Fibroblast of skin of scalp (primary cell): ENCODE measurements at places on chromosomes 3 and 15.

DNA sequence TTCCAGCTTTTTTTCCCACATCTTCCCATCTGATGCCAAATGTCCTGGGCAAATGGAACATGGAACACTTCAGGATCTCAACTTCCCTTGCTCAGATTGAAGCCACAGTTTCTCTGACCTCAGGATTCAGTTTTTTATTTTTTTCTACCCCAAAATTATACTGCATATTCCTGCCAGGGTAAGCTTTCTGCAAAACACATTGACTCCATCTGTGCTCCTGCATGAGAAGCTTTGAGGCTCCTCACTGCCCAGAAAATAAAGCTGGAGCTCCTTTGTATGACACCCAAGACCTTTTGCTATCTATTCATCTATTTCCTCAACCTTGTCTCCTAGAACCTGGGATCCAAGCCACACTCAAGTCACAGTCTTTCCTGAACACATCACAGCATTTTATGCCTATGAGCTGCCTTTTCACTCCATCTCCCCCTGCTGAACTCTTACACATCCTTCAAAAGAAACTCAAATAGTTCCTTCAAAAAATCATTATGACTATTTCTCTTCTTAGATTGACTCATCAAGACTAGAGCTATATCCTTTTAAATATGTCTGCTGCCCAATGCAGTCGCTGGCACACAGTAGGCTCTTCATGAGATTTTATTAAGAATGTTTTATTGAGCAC is 57.4 kb upstream of the PSMD6 start:
- DNase-seq = no peak

- DNase-seq = no peak
These were observed 25.6 kb upstream of the CFAP161 start for GRCh38 chr15:81108427-81108826.

GRCh38 chr3:175741951-175742350 is 882.8 kb downstream of the NAALADL2 start:
- DNase-seq = peak; percentile 50

- no peak for DNase-seq
These were observed 71.8 kb upstream of the TMEM108 start for GRCh38 chr3:132966374-132966773.

DNA sequence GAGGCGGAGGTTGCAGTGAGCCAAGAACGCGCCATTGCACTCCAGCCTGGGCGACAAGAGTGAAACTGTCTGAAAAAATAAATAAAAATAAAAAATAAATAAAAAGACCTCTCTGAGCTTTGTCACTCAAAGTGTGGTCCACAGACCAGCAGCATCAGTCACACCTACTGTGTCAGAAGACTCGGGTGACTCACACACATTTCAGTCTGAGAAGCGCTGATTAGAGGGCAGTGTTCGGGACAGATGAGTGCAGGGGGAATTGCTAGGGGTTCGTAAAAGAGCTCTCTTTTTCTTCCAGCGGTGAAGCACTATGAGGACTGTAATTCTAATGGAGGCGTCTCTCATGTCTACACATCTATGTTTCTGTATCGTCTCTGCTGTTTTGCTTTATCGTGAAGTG is 5.7 kb downstream of the PODXL2 start:
- DNase-seq = no peak

DNA sequence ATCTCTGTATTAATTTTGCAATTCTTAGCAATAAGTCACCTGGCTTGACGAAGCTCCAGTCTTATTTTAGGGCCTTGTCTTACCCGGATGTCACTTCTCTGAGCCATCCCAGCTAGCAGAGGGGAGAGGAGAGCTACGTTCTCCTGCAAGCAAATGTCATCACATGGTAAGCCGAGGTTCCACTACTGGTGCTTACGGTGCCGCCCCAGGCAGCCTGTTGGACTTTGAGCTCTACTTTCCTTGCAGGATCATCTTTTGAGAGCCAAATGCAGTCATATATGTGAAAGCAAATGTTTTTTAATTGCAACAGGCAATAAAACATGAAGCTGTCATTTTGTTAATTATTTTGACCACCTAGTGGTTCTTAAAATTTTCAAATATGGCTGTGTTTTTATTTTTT is 140.9 kb downstream of the FAM43A start:
- no peak for DNase-seq

- no peak for DNase-seq
These were observed 78.8 kb downstream of the CLDN11 start for GRCh38 chr3:170497207-170498095.
